ENCODE measurements at places on chromosomes 4 and X.

DNA sequence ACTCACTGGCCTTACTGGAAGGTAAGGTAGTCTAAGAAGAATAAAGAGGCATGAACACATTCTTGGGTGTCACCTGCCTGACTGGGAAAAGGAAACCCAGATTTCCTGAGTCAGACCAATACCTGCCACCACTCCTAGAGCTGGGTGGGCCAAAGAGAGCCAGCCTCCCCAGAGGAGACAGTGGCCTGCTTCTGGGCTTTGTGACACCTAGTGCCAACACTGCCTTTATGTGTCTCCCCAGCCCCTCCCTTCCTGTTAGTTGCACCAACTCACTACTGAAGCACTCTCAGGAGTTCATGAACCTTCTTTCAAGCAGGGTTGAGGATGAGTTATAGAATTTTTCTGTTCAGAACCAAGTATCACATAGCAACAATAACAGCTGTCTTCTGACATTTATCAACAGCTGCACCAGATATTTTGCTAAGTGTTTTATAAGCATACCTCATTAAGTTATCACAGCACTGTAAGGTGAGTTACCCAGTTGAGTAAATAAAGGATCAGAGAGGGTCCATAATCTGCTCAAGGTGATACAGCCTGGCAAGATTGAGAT lies 77.6 kb upstream of the ETNPPL start:
- DNase-seq, result no peak

GRCh38 chr4:172521248-172521647 lies 647.4 kb upstream of the GALNT7 start:
- DNase-seq, result no peak

DNA sequence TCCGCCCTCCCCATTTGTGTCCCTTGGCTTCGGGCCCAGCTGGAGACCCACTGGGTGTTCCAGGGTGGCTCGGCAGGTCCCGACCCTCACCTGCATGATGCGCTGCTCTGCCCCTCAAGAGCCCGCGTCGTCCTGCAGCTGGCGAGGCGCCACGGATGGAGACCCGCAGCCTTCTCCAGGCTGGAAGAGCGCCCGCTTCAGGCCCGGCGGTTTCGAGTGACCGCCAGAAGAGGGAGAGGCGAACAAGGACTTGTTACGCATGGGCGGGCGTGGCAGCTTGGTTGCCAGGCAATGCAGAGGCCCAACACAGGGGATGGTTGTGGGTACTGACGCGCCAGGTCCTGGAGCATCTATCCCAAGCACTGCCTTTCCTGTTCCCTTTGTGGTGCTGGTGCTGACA lies at the start of gene PDCL2:
TSS of gene PDCL2 (minus strand) at position 232 of the 400 bp plus-strand sequence. CDS start at position 96, 136 bp downstream.
- no peak for DNase-seq

GRCh38 chr4:72567821-72568675 lies 973 bp downstream of the ADAMTS3 start:
- no peak for DNase-seq

- no peak for DNase-seq
These were observed 131.8 kb upstream of the VCX start for GRCh38 chrX:7711167-7711566.

GRCh38 chr4:108072300-108072699 lies 82.6 kb downstream of the HADH start:
- DNase-seq, result no peak

GRCh38 chrX:67721321-67721720 lies 177.5 kb downstream of the AR start:
- DNase-seq, result no peak

DNA sequence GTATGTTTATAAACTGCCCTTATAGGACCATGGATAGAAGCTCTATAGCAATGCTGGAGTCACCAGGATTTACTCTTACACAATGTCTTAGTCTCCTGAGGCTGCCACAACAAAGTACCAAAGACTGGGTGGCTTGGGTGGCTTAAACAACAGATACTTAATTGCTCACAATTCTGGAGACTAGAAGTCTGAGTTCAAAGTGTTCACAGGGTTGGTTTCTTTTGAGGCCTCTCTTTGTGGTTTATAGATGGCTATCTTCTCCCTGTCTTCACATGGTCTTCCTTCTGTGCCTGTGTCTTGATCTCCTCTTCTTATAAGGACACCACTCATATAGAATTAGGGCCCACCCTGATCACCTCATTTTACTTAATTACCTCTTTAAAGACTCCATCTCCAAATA lies 2.0 kb upstream of the TRPC3 start:
- DNase-seq, result no peak

DNA sequence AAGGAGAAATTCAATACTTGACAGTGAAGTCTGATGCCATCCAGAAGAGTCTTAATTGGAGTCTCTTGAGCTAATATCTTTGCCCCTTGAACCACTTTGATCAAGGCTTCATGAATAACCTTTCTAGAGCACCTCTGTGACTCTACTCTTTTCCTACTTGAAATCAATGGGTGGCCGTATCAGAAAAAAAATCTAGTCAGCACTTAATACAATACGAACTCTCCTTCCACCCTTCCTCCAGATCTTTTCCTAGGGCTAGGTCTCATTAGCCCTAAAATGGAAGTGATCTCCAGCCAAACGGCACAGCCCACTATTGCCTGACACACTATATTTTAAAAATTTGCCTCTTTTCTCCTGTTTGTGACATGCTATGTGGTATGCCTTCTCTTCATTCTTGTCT lies 129.6 kb upstream of the TLL1 start:
- DNase-seq, result no peak
